ENCODE measurements at places on chromosomes 3 and 15.
A peak's percentile ranks its signal among the peaks of the same experiment; 100 is the strongest.

GRCh38 chr15:101035611-101036010, 116.5 kb downstream of the LRRK1 start:
- peak; percentile 2 for DNase-seq

DNA sequence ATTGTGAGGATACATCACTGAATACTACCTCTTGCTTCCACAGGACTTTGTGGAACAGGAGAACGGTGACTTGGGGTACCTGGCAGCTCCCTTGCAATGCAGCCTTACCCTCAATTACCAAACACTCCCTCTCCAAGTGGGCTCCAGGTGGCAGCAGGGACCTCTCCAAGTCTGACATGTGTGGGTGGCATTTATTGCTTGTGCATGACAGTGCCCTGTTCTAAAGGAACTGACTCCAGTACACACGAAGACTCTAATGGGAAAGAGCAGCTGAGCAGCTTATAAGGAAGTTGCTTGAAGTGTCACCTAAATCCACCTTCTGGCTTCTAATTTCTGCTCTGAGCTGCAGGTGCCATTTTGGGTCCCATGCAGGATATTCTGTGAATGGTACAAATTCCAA, 174.1 kb upstream of the SLCO3A1 start:
- DNase-seq = no peak

- no peak for DNase-seq
These were observed 63.6 kb downstream of the ZNF621 start for GRCh38 chr3:40588406-40588805.

DNA sequence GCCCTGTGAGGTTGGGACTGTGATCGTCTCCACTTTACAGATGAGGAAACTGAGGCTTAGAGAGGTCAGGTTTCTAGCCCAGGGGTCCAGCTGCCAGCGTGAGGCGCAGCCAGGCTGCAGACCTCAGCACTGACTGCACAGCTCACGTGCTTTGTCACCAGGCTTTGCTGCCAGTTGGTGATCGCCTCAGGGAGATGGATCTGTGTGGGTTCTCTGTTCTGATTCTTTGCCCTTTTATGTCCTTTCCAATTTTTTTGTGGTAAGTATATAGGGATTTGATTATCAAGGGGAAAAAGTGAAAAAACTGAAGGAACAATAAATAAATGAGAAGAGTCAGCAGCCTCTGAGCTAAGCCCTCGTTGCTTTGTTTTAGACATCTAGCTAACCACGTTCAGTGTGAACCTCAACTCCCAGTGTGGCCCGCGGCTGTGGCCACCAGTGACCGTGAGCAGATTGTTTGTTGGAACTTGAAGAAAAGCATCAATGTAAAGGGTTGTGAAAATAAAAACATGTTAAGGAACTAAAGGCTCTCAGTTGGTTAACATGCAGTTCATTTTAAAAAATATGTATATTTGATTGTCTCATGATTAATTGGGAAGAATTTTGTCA, 117.6 kb downstream of the PDE8A start:
- no peak for DNase-seq

- no peak for DNase-seq
These were observed 1.7 kb upstream of the SNRPA1 start for GRCh38 chr15:101296418-101297405.

GRCh38 chr3:107206945-107207344, 170.3 kb upstream of the CCDC54 start:
- no peak for DNase-seq

DNA sequence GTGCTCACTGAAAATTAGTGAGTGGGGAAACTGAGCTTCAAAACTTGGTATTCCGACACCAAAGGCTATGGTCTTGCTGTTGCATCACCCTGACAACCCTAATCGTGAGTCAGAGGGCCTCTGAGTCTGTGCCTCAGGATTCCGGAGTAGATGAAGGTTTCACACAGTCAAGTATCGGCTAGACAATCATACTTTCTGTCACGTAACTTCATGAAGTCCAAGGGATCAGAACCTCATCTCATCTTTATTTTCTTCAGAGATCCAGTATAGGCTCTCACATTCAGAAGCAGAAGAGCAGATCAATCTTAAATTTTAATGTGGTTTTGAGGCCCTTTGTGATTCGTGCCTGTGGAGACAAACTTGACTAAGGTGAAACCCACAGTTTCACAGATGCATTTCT, 26.1 kb upstream of the NECTIN3 start:
- DNase-seq = no peak

- no peak for DNase-seq
These were observed 79.2 kb downstream of the PLSCR2 start for GRCh38 chr3:146390006-146390772.

DNA sequence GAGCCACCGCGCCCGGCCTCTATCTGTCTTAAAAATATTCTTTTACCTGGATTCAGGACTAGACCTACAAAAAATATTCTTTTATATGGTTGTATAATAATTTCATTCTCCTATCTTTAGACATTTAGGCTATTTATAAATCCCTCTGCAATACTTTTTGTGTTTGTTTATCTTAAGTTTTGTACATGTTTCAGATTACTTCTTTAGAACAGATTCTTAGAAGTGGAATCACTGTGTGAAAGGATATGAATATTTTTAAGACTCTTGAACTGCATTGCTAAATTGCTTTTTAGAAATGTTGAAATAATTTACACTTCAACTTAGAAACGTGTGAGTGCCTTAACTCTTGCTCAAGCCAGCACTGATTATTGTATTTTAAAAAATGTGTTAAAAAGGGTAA, 131.3 kb upstream of the PTX3 start:
- DNase-seq = no peak

DNA sequence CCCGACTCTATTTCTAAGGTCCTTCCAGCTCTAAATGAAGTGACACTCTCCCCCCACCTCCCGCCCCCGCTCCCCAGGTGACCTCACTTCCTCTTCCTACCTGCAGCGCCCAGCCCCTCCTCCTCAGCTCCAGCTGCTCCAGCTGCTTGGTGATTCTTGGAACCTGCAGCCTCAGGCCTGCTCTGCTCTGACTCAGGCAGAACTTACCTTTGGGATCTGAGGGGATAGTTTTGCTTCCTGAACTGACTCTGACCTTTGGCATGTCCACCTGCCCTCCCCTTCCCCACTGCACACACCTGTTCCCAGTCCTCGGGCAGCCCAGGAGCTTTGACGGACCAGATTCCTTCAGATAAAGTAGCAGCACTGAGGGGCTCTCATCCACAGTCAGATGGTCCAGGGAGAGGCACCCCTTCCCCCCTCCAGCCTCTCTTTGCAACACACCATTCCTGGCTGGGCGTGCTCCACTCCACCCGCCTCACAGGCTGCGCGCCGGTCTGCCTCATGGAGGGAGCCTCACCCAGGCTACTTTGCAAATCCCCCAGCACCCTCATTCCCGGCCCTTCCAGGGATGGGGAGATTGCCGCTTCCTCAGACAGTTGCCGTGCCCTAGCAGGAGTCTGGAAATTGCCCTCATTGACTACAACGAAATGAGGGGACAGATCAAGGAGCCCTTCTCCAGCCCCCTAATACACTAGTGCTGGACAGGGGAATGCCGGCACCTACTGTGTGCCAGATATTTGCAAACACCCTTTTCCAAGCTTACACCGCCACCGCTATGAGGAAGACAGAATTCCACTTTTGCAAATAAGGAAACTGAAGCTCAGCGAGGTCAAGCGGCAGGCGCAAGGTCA, 692 bp upstream of the C15orf39 start:
- DNase-seq = no peak

DNA sequence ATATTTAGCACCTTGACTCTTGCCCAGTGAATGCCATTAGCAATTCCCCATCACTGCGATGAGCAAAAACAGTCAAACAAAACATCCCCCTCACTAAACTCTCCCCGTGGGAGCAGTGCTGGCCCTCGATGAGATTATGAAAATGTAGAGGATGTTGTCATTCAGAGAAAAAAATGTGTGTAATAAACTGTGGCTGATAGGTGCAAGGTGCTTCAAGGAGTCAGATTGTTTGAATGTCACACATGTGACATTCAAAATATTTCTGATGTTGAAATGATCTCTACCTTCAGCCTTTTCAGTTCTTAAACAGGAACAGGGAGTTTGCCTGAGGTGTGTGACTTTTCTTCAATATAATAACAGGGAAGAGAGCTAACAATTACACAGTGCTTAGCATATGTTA, 281.8 kb upstream of the TRIM42 start:
- no peak for DNase-seq

- peak; percentile 70 for DNase-seq
These were observed 53.4 kb upstream of the EIF5A2 start for GRCh38 chr3:170961616-170962400.

- DNase-seq = no peak
These were observed 409.8 kb downstream of the TBL1XR1 start for GRCh38 chr3:176787506-176787905.

- DNase-seq = peak; percentile 82
These were observed 43.3 kb downstream of the TGFBR2 start for GRCh38 chr3:30649572-30650318.

Data from inflammatory macrophage treated with lipopolysaccharide for 1 hour (primary cell).